ENCODE measurements at places on chromosomes 7 and 10. TPM values are rescaled to one million over a fixed set of nuclear protein-coding genes. Genes with fewer than 3 reads are reported as not detected.

TLL2 gene
- total RNA-seq, result not detected

GRM8 gene
- total RNA-seq, result not detected

DCLRE1A gene
- 5.5 TPM for total RNA-seq

ITGB8 gene
- 13.6 TPM for total RNA-seq

EMX2 gene
- 2.5 TPM for total RNA-seq

GPR15LG gene
- not detected for total RNA-seq

CH25H gene
- 0.93 TPM for total RNA-seq

MSS51 gene
- 2.2 TPM for total RNA-seq

DNA sequence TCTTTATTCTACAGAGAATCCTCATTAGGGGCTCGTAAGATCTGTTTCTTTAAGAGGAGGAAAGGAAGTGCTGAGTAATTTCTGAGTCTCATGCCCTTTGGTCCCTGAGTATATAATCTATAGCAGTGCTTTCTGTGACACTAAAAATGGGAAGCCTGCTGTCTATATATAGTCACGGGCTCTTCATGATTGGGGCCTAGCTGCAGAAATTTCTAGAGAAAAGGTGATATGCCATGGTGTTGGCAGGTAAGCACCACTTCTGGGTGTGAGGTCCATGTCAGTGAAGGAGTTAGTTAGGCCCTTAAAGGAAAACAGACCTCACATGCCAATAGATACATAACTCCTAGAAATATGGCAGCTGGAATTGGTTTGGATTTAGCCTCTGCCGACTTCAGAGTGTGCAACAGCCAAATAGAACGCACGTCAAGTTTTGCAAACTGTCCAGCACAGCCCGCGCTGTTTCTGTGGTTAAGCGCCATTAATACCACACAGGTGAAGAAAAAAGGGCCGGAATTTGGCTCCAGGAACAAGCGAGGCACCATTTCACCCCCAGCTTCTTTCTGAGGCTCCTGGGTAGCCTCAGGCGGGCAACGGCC is 123.2 kb downstream of the TACC2 start:
- no peak for DNase-seq

DNA sequence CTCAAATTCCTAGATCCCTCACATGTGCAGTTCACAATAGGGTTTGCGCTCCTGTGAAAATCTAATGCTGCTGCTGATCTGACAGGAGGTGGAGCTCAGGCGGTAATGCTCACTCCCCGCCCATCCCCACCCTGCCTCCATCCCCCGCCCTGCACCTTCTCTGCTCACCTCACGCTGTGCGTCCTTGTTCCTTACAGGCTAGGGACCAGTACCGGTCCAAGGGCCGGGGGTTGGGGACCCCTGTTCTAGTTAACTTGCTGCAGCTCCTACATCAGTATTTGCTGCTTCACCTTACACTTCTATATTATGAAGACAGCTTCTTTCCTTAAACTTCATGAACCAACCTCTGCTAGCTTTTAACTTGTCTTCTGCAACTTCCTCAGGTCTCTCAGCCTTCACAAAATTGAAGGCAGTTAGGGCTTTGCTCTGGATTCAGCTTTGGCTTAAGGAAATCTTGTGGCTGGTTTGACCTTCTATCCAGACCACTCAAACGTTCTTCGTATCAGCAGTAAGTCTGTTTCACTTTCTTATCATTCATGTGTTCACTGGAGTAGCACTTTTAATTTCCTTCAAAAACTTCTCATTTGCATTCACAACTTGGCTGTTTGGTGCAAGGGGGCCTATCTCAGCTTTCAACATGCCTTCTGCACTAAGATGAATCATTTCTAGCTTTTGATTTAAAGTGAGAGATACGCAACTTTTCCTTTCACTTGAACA is 1.7 kb upstream of the TNKS2 start:
- no peak for DNase-seq

GRCh38 chr10:91162495-91163268 is 57.8 kb upstream of the PCGF5 start:
- peak; percentile 92 for DNase-seq

- DNase-seq, result peak; percentile 86
Measured at GRCh38 chr7:100966542-100967291, 2.6 kb upstream of the MUC12 start.

- peak; percentile 98 for DNase-seq
Measured at GRCh38 chr10:80498833-80499741, 38.6 kb upstream of the SH2D4B start.

DNA sequence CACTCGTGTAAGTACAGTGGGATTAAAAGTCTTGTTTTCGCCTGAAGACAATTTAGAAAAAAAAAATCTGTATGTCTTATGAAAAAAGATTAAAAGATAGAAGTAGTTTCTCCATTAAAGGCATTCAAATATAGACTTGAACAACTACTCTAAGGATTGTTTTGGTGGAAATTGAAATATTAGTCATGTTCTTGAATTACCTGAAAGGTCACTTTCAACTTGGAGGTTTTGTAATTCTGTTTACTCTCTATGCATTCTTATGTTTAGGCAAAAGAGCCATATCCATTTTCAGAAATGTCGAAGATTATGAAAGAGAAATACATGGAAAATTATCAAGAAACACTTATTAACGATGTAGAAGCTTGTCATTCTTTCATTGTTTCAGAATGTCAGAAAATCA is 373.7 kb downstream of the ARL4A start:
- no peak for DNase-seq

GRCh38 chr10:132183046-132183445 is 3.7 kb upstream of the DPYSL4 start:
- peak; percentile 79 for DNase-seq

DNA sequence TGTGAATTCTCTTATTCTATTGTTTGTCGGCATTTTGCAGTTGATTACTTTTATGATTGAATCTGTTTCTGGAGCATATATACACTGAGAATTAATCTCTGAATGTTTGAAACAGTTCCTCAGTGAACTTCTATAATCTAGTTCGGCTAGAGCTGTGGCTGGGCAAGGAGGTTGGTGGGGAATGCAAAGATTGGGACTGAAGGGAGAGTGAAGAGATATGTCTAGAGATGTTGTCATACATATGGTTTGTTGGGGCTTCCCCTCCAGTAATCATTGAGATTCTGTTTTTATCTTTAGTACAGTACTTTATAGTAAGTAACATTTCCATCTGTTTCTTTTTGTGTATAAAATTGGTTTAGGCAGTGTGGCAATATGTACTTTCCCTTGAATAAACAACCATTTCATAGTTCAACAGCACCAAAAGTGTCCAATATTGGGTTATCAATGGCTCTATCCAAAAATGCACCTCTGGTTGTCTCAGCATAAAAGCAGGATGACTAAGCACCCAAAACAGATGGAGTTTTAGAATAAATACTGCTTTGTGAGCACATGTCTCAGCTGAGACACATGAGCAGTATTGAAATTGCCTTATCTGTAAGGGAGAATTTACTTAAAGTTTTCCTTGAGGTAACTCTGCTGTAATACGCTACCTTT is 36.7 kb downstream of the WAC start:
- no peak for DNase-seq

GRCh38 chr7:42263971-42264370 is 27.0 kb upstream of the GLI3 start:
- no peak for DNase-seq

GRCh38 chr10:30988831-30989435 is 42.7 kb downstream of the ZNF438 start:
- no peak for DNase-seq

GRCh38 chr7:70619130-70619529 is 512.8 kb upstream of the GALNT17 start:
- DNase-seq, result no peak

- no peak for DNase-seq
Measured at GRCh38 chr7:26388256-26388655, 96.6 kb downstream of the SNX10 start.

GRCh38 chr7:102390697-102391484 is 5.3 kb upstream of the PRKRIP1 start:
- peak; percentile 93 for DNase-seq

- no peak for DNase-seq
Measured at GRCh38 chr10:77756319-77757232, 119.0 kb upstream of the KCNMA1 start.

DNA sequence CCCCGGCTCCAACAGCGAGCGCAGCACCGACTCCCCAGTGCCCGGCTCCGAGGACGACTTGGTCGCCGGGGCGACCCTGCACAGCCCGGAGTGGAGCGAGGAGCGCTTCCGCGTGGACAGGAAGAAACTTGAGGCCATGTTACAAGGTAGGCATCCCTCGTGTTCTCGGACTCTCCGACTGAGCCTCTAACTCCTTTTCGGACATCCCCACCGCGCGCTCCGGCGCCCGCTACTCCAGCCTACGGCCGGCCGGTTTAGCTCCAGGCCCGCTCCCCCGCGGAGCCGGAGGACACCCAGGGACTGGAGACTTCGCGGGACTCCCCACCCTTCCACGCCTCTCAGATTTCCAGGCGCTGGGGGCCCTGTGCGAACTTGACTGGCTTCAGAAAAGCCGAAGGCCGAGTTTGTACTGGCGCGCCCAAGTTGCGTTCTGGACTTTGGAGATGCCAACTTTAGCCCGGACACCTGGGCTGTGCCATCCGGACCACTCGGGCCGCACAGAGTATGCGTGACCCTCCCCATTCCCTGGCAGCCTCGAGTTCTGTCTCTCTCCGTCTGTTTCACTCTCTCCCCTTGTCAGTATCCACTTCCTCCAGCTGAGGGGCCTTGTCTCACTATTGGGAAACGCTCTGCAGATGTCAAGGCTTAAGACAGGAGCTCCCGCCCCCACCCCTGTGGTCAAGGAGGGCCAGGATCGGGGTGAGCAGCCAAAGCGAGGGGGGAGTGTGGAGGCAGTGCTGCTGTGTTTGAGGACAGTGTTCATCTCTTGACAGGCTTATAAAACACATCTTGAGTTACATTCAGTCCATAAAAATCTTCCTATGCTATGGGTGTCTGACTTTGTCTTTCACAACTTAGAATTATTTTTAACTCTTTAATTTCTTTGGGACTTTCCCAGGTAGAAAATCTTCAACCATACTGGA is 777 bp downstream of the BICC1 start:
- DNase-seq, result peak; percentile 85

- no peak for DNase-seq
Measured at GRCh38 chr7:80414331-80414730, 97.5 kb downstream of the GNAT3 start.

GRCh38 chr10:117419921-117420320 is 44.7 kb upstream of the PDZD8 start:
- DNase-seq, result no peak

- no peak for DNase-seq
Measured at GRCh38 chr7:14637968-14638367, 264.6 kb downstream of the DGKB start.

DNA sequence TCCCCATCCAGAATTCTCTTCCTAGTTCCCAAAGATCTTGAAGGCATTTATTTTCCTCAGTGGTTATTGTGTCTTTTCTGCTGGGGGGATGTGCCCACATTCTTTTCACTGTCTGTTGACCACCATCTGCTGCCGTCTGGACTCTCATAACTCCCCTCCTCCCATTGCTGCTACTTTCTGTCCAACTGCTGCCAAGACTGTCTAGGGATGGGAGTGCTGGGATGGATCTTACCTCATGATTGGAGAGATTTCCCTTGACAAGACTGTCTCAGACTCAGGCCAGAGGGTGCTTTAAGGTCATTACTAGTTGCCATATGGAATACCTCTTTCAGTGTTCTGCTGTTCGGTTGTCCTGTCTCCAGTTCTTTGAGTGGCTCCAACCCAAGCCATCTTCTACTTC is 141.6 kb downstream of the C1GALT1 start:
- DNase-seq, result no peak

- DNase-seq, result no peak
Measured at GRCh38 chr10:47260505-47261111, 39.4 kb upstream of the GDF10 start.

DNA sequence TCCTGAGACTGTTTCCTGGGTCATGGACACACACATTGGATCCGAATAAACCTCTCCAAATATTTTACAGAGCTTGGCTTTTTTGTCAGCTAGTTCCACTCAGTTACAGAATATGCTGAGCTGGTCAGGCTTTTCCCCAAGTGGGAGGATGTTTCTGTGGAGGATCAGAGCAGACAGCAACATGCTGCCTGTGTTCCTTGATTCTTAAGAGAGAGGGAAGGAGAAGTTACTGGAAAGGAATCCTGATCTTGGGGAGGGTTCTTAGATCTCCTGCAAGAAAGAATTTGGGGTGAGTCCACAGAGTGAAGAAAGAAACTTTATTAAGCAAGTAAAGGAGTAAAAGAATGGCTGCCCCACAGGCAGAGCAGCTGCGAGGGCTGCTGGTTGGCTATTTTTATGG is 76.8 kb upstream of the RPA3 start:
- no peak for DNase-seq

DNA sequence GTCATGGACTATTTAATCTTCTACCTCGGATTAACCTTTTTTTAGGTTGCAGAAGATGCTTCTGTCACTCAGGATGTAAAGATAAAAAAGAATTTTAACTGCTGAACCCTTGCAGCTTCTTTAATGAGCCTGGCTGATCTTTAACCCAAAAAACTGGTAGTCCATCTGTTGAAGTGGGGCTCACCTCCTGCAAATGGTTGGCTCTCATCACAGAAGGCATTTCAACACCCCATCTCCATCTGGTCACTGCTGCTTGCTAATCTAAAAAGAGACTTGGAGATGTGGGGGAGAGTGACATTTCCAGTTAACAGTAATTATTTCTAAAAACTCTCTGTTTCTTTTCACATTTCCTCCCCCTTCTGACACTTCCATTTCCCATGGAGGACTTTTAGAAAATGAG is 208.6 kb downstream of the LHFPL3 start:
- no peak for DNase-seq

DNA sequence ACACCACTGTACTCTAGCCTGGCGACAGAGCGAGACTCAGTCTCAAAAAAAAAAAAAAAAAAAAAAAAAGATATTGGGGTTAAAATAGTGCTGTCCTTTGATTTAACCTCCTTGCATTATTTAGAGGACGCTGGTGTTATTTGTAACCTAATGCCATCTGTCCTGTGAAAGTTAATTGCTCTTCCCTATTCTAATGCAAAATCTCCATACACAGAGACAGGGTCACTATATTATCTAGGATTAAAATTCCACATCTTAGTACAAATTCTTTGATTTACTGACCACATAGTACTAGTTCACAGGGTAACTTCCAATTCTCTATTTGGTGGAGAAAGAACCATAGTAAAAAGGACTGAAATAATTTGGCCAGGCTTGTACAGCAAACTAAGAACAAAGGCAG is 184.2 kb upstream of the STEAP4 start:
- no peak for DNase-seq

- peak; percentile 15 for DNase-seq
Measured at GRCh38 chr7:159071260-159071659, 73.4 kb downstream of the VIPR2 start.

Measured in posterior vena cava (tissue), 2 donors.